ENCODE measurements at places on chromosomes 2 and 18.

- DNase-seq: no peak
Measured at GRCh38 chr2:228261546-228261945, 80.1 kb upstream of the SPHKAP start.

DNA sequence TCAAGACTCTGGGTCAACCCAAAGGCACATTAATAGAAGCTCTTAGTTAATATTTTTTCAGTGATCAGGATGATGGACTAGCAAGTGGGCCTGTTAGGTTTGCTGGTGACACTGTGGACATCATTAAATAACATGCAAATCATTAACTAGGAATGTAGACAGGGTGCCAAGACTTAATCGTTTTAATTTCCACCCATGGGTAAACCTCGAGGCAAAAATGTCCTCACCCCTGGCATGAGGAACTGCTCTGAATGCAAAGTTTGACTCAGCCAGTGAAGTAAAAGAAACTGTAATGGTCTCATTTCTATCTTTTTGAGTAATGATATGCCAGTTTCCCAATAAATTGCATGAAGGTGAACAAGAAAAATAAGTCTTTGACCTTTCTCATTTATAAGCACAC, 152.6 kb upstream of the MEX3C start:
- no peak for DNase-seq

DNA sequence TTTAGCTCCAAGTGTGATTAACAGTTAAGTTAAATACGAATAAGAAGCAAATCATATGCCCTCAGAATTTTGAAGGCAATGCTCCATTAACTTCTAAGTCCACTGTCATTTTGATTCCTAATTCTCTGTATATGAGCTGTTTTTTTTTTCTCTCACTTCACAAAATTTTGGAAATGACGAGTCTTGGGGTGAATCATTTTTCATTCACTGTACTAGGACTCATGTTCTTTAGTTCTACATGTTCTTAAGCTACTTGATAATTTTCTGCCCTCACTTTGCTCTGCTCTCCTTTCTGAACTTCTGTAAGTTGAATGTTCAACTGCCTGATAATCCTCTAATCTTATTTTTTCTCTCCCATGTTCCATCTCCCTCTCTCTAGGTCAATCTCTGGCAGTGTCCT, 141.0 kb downstream of the THADA start:
- DNase-seq: no peak

GRCh38 chr18:25621144-25621543, 269.2 kb upstream of the ZNF521 start:
- DNase-seq: no peak

GRCh38 chr18:24051031-24051947, 36.7 kb downstream of the TTC39C start:
- DNase-seq: no peak

GRCh38 chr2:103525756-103526155, 763.9 kb downstream of the TMEM182 start:
- DNase-seq: no peak

DNA sequence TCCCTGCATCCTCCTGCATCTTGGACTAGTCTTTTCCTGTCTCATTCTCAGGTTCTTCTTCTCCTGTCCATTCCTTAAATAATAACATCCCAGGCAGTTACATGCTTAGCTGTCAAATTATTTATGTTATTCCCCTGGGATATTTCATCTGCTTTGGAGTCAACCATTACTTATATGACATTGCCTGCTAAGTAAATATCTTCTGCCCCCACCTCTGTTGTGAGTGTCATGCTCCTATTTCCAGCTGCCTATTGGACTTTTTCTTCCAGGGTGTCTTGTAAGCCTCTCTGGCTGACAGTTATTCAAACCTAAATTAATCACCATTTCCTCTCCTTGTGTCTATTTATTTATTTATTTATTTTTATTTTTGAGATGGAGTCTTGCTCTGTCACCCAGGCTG, 124.7 kb upstream of the RASGRP3 start:
- no peak for DNase-seq

DNA sequence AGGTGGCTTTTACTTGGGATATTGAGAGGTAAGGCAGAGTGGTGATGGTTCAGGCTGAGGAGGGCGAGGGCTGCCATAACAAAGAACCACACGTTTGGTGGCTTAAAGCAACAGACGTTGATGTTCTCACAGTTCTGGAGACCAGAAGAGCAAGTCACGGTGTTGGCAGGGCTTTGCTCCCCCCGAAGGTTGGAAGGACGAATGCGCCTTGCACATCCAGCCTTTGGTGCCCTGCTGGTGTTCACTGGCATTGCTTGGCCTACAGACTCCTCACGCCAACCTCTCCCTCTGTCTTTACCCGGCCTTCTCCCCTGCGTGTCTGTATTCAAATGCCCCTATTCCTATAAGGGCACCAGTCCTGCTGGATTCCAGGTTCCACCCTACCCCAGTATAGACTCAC, 125.4 kb downstream of the TPO start:
- no peak for DNase-seq

All from GOT3 (cell line).